ENCODE measurements at places on chromosomes 5 and 9.

DNA sequence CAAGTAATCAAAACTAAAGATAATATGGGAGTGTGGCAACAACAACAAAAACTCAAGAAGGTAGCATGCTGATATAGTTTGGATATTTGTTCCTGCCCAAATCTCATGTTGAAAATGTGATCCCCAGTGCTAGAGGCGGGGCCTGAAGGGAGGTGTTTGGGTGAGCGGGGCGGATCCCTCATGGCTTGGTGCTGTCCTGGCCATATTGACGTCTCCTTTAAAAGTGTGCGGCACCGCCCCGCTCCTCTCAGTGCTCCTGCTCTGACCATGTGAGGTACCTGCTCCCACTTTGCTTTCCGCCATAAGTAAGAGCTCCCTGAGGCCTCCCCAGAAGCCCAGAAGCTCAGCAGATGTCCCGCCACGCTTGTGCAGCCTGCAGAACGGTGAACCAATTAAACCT is 25.6 kb downstream of the MED27 start:
- DNase-seq: no peak

GRCh38 chr5:105413406-105413990 is 1850.9 kb upstream of the NUDT12 start:
- DNase-seq: no peak

DNA sequence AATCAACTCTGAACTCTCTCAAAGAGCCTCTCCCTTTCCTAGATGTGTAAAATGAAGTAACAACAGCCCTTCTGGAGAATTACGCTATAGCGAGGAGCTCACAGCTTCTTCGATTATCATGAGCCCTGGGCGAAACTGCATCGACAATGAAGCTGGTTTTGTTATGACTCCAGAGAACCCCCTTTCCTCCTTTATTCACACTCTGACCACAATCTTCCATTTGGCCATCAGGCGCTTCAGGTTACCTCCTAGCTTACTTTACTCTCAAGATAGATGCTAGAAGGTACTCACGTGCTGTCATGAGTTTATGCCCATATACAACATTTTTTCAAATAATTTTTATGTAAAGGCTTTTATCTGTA is 362.7 kb upstream of the RFX3 start:
- DNase-seq: no peak

DNA sequence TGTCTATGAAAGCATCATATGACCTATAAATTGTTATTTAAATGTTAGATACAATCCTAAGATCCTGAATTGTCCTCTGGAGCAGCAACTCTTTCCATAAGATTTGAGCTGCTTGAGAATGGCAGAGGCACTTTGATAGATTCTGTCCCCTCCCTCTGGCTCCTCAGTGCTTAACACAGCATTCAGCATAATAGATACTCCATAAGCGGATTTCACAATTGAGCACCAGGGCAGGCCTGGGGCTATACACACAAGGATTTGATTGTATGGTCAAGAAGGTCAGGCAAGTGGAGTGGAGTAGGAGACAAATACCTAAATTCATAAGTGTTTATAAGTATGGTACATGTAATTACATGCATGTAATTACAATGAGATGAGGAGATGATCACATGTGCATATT is 96.3 kb downstream of the FOXD1 start:
- DNase-seq: no peak

DNA sequence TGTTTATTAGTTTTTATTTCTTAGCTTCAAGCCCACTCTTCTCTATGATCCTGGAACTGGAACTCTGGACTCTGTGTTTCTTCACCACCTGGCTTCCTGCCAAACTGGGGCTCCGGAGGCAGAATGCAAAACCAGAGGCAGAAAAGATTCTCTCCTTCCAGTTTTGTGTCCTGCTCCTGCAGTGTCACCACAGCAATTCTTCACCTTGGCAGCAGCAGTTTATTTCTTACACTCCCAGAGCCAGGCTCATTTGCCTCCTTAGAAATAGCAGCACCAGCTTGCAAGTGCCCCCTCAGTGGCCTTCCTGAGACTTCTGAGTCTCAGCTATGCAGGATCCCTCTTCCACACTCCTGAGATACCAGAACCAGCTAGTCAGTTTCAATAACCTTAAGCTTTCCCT is 26.7 kb upstream of the CAMK4 start:
- DNase-seq: no peak

GRCh38 chr9:31519424-31519823 is 865.0 kb upstream of the ACO1 start:
- no peak for DNase-seq

DNA sequence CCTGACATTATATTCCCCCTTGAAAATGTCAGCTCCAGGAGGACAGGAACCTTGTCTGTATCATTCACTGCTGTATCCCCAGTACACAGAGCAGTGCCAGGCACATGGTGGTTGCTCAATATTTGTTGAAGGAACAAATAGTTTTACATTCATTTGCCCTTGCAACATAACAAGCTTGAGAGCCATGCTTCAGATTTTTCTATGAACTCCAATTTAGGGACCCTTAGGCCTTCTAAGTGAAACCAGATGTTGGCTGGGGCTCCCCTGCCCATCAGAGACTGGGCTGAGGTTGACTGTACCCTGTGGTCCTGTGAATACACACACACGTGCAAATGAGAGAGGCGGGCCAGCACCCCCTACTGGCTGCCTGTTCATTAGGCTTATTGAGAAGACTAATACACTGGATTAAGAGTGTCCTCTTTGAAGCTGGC is 214.9 kb upstream of the WWC1 start:
- DNase-seq: no peak

- no peak for DNase-seq
These were observed 237.4 kb upstream of the PTGER4 start for GRCh38 chr5:40442346-40442745.

DNA sequence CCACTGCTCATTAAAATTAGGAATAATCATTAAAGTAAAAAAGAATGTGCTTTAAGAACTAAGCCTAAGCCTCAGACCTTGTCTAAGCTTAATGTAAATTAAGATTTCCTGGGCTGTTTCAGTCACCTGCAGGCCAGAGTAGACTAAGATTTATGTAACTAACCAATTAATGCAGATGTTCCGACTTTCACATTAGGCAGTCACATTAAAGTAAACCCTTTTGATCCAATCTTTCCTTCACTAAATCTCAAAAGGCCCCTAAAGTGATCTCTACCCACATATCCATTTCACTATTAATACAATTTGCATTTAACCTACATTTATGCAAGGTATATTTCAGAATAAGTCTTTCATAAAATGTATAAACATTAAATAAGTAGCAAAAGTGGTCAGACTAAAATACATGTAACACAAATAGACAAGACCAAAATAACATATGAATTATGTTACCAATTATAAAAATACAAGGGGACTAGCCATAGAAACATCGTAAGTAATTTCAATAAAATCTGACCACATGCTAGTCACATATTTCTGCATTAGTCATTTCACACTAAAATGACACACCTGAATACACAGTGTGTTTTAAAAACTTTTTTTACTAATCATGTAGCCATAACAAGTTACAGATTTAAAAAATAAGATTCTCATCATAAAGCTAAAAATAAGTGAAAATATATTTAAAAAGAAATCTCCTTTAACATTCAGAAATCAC is 7.7 kb downstream of the NR3C1 start:
- no peak for DNase-seq

DNA sequence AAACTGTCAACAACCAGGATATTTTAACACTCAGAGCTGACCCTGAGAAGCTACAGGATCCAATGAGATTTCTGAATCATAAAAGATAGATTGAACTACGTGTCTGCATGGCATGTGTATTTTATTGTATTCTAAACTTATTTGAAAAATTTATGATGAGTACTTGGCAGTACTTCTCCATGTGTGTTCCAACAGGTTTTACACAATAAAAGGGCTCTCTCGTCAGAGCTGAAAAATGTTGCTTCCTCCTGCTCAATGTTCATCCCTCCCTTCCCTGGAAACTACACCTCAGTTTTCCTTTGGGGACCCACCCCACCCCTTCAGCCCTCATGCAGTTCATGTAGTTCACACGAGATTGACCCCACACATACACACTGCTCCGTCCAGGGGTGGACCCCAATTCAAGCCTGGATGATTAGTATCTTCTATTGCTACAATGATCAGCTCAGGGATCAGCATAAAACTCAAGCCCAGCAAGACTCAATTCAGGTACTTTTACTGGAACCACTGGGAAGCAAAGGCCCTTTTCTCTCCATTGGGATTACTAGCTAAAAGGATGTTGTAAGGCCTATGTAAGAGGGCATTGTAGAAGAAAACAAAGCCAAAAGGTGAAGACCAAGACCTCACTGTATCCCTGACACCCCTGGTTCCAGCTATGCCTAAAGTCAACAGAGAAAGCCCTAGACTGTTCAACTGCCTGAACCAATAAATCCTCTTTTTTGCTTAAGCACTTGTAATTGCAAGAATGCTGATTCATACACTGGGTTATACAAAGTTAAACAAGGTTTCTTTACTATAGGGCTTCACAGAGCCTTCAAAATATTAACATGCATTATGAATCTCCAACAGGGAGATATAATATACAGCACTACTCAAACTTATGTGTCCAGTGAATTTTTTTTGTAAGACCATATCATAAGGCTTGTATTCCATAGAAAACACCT is 112.6 kb downstream of the SAXO1 start:
- no peak for DNase-seq
